ENCODE measurements at places on chromosomes 3 and 15. TPM values are rescaled to one million over a fixed set of nuclear protein-coding genes. Genes with fewer than 3 reads are reported as not detected.

- peak; percentile 66 for DNase-seq
Observed at GRCh38 chr3:112640930-112641801, at the start of gene CCDC80. Gene CCDC80, minus strand, starts transcription at chr3:112641143. Its CDS starts 1,238 bp downstream, at chr3:112639905.

Gene MAP6D1
- 10.0 TPM for total RNA-seq

DNA sequence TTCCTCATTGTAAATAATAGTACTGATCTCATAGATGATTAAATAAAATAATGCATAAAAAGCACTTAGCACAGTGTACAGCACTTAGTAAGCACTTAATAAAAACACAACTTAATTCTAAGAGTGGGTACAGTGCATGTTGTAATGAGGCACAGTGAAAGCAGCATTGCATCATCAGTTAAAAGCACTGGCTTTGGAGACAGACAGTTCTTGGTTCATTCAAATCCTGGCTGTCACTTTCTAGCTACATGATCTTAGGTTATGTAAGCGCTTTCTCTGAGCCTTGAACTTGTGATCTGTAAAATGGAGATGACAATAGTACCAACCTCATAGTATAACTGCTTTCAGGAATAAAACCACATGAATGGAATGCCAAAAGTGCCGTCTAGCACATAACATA is 151.5 kb downstream of the DPH6 start:
- no peak for DNase-seq

- DNase-seq = no peak
Observed at GRCh38 chr15:66766282-66767230, 64.5 kb downstream of the SMAD6 start.

DNA sequence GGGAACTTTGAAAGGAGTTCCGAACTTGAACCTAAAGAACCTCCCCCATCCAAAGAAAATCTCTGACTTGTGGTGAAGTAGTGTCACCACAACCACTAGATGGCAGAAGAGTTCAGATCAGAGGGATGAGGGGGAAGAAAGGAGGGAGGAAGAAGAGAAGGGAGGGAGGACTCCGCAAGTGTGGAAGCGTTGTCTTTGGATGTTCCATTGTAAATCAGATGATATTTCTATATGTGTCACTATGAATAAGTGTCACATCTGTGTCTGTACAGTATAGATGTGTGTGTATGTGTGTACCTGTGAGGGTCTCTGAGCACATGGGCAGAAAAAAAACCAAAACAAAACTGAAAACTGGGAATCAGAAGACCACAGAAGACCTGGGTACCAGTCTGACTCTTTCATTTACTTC is 16.9 kb downstream of the SLC24A1 start:
- no peak for DNase-seq

DNA sequence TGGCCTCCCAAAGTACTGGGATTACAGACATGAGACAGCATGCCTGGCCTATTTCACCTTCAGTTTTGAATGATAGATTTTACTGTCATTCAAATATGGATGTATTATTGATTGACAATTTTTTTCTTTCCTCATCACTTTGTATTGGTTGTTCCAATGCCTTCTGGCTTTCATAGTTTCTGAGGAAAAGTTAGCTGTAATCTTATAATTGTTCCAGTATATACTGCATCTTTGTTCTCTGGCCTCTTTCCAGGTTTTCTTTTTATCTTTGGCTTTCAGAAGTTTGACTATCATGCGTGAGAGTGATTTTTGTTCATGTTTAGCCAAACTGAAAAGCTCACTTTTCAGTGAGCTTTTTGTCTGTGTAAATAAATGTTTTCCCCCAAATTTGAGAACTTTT is 157.1 kb downstream of the RSRC1 start:
- no peak for DNase-seq

Gene RHCG
- not detected for total RNA-seq

- DNase-seq = no peak
Observed at GRCh38 chr3:63279005-63279841, 1.1 kb downstream of the SYNPR start.

DNA sequence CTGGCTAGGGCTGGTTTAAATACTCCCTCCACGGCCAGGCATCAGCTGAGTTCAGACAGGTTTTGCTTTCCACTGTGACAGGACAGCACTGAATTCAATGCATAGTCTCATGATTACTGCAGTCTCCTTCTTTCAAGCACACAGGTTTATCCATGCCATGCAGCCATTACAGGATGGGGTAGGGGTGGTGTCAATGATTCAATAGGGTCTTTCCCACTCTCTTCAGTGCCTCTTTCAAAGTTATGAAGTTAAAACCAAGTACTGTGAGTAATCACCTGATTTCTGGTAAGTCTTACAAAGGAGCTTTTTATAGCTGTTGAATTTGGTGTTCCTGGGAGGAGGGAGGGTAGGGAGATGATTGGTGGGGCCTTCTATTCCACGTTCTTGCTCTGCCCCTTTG is 47.2 kb downstream of the TMEM212 start:
- no peak for DNase-seq

Gene HYAL1
- 1.2 TPM for total RNA-seq

DNA sequence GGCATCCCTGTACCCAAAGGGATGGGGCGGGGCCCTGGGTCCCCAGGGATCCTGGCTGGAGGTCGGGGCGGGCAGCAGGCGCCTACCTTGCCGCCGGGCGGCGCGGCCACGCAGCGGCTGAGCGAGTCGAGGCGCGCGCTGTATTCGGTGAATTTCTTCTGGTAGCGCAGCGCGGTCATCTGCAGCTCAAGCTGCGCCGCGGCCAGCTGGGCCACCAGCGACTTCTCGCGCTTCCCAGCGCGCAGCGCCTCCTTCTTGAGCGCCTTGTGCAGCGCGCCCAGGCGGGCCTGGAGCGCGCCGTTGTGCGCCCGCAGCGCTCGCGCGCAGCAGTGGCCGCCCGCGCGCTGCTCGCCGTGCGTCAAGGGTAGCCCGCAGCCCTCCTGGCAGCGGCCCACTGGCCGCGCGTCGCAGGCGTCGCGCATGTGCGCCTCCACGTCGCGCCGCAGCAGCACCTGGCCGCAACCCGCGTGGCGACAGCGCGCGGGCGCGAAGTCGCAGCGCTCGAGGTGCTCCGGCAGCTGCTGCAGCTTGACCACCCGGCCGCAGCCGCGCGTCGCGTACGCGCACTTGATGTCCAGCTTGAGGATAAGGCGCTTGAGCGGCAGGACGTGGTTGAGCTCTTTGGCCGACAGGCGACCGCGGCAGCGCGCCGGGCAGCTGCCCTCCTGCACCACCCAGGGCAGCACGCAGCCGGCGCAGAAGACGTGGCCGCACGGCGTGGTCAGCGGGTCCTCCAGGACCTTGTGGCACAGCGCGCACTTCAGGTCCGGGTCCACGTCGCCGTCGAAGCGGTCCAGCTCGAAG is 522 bp downstream of the PDZRN3 start:
- no peak for DNase-seq

DNA sequence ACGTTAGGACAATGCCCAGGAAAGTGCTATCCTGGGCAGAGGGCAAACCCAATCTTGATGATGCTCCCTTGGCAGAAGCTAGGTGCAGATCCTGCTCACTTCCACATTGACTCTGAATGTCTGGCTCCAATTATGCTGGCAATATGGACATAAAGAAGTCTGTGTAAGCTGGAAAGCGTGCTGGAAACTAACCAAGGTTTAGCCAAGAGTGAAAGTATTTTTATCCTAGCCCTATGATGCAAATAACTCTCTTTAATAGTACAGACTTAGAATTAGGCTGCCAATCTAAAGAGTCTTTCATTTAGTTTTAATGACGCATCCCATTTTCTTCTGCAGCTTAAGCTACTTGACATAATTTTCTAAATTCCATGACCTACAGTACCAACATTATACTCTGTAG is 571.8 kb downstream of the TUSC7 start:
- DNase-seq = no peak

DNA sequence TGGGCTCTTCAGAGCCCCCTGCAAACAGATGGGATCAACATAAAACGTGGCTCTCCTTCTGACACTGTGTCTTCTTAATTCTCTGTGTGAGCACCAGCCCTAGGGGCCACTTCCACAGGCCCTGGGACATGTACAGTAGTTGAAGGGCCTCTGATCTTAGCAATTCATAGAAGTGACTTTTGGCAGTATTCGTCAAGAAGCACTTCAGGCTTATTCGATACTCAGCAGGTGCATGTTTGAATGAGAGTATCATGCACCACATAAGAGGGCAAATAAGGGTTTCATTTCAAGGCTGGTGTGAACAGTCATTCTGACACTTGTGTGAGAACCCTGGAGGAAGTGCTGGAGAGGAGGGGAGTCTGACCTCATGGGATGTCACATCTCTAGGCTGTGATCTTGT is 113.9 kb downstream of the GABRG3 start:
- DNase-seq = no peak

GRCh38 chr3:121228971-121229370 is 316.8 kb downstream of the POLQ start:
- DNase-seq = no peak

Gene PDIA3
- total RNA-seq = 425 TPM

- no peak for DNase-seq
Observed at GRCh38 chr3:73273341-73273740, 211.9 kb downstream of the EBLN2 start.

Gene PLSCR4
- 56.9 TPM for total RNA-seq

- DNase-seq = no peak
Observed at GRCh38 chr15:47689660-47690059, 27.6 kb upstream of the SEMA6D start.

DNA sequence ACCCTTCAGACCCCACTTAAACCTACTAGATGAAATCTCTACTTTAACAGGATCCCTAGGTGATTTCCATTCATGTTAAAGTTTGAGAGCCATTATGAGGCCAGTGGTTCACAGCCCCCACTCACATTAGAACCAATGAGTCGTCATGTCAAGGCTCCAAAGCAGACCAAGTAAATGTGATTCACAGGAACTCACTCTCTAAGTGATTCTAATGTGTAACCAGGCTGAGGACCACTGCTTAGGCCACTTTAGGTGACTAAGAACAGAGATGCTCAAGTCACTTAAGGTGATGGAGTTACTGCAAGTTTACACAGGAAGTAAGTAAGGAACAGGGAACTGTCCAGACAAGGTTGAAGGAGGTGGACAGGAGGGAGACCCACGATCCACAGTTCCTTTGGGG is 7.7 kb downstream of the GALNT15 start:
- no peak for DNase-seq

DNA sequence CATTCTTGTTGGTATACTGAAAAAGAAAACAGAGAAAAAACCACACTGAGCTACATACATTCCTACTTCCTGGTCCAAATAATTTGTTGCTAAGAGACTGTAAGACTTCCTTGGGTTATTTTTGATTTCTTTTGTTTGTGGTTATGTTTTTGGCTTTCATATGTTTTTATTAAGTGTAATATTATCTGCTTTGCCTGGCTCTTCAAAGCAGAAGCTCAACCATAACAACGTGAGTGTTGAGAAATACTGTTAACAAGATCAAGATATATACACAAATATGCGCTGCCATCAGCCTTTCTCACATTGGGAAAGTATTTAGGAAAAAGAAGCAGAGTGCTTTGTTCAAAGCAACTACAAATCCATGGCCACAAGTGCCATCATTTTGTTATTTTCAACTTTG is 556.2 kb upstream of the CBLB start:
- DNase-seq = no peak

DNA sequence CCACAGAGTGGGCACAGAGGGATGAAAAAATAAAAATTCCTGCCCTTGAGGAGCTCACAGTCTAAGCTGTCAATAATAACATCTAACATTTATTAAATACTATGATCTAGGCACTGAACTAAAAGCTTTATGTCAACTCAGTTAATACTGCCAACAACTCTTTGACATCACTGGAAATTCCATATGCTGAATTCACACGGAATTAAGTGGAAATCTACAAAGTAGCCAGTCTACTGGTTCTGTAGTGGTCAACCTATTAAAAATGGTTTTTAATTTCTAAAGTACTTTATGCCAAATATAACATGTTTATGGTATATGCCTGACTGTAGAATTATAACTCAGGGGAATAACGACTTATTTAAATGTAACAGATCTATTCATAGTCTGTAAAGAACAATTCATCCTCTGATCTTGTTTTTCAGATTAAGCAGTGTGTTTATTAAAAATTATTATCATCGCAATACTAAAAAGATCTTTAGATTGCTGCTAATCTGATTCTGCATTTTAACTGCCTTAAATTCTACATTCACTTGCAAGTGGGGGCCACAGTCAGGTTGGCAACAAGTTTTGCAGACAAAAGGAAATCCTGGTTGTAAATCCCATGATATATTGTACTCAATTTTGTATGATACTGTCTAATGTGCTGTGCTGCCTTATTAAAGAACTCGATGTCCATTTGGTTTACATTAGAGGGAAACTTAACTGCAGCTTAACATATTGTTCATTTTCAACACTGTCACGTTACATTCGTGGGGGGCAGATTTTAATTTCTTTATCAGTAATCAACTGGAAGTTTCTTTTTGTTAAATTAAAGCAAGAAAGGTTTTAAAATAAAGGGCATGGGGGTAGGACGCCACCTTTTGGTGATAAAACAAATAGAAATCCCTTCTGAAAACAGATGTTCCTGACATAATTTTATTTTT is 2.6 kb upstream of the FOXP1 start:
- DNase-seq = no peak

Gene CEP19
- 3.1 TPM for total RNA-seq

Gene SLC51B
- not detected for total RNA-seq

Gene OR5K2
- not detected for total RNA-seq

GRCh38 chr3:151446002-151446340 is 14.9 kb downstream of the IGSF10 start:
- no peak for DNase-seq

GRCh38 chr3:43222590-43222989 is 63.8 kb upstream of the SNRK start:
- no peak for DNase-seq

GRCh38 chr15:73803806-73804205 is 50.7 kb upstream of the INSYN1 start:
- DNase-seq = no peak

GRCh38 chr3:12369598-12369997 is 80.7 kb downstream of the PPARG start:
- no peak for DNase-seq

DNA sequence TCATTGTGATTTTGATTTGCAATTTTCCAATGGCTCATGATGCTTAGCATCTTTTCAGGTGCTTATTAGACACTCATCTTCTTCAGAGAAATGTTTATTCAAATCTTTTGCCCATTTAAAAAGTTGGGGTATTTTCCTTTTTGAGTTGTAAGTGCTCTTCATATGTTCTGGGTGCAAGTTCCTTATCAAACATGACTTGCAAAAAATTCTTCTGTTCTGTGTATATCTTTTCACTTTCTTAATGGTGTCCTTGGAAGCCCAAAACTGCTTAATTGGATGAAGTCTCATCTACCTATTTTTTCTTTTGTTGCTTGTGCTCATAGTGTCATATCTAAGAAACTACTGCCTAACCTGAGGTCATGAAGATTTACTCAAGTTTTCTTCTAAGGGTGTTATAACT is 332.8 kb downstream of the PLCL2 start:
- no peak for DNase-seq

All from glomerular endothelial cell (primary cell).